ENCODE measurements at places on chromosomes 16 and 17.

DNA sequence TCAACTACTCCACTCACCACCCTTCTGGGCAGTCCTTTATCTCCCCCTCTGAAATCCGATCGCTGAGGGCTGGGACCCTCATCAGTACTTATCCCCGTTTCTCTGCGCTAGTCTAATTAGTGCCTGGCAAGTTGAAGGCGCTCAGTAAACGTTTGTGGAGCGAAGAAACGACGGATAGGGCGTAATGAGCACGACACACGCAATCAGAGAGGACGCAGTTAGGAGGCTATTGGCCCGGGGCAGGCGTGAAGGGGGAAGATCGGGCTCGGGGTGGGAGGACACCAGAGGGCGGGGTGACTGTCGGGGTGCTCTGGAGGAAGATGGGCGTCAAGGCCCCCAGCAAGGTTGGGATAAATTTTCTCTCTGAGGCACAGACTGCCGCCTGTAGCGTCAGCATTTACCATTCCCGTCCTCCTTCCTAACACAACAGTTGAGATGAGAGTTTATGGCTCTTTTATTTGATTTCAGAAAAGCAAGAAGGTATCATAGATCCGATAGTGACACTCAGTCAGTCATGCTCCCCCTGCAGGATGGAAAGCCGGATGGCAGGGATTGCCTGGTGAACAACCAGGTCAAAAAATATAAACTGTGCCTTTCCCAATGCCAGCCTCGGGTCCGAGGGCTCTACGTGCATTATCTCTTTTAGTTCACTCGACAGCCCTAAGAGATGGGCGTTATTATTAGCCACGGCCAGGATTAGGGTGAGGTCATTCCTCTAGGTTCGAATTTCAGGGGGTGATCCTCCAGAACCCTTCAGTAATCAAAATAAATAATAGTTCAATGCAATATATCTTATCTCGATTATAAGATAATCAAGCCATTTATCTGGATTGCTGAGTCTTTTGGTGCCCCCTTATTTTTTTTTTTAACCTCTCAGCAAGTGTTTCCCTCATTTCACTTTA is 9.5 kb upstream of the ARL4D start:
- DNase-seq: peak; percentile 94

DNA sequence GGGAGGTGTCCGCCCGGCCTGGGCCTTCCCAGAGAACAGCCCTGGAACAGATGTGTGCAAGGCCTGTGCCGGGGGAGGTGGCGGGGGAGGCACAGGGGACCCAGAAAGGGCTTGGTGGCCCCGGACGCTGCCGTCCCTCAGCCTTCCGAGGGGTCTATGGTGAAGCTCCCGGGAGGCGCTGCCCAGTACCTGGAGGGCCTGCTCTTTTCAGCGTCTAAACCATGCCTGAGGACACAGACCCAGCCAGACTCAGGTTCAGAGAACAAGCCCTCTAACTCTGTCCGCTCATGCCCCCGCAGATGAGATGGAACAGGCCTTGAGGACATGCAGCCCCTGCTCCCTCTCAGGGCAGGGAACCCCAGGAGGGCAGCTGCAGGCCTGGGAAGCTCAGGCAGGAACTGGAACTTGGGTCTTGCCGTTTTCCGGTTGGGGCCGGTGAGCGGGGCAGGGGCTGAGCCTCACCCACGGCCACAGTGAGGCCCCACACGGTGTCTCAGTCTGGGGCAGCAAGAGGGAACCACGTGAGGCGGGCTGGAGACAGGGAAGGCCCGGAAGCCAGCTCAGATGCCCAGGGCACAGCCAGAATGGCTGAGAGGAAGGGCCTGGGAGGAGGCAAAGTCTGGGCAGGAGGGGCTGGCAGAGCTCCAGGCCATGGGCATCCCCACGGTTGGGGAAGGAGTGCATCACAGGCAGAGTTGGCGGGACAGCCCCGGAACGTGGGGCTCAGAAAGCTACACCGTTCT is 12.5 kb downstream of the SLC16A3 start:
- DNase-seq: peak; percentile 69

DNA sequence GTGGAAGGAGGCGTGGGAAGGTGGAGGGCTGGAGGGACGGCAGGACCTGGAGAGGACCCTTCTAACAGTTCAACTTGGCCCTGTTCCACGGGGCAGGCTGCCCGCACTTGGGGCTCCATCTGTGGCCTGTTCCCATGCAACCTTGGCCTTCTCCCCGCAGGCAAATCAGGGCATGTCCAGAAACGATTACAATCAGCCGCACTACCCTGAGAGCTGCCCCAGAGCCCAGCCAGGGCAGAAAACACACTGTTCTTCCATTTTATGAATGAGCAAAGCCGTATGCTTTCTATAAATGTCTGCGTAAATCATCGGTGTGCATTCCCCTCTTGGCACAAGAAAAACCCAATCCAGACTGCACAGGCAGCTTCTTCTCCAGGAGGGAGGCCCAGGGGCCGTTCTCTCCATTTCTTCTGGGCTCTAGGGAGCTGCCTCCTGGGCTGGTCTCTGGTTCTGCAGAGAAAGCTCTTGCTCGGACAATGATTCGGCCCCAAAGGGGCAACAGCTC is 228.7 kb downstream of the SOX9 start:
- no peak for DNase-seq

DNA sequence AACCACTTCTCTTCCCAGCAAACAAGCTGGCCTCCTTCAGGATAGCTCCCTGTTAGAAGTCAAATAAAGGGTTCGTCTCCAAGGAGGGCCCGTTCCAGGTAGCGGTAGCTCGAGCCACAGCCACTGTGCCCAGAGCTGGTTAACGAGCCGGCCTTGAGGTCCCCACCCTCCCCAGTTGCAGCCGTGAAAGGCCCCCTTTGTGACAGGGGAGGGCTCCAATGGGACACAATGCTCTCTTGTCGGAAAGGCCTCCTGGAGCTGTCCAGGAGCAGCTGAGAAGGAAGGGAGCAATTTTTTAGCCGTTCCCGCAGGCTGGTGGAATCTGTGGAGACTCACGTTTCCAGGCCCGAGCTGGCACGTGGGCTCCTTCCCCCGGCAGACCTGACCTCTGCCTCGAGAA is 29.9 kb upstream of the FOXF1 start:
- DNase-seq: no peak

DNA sequence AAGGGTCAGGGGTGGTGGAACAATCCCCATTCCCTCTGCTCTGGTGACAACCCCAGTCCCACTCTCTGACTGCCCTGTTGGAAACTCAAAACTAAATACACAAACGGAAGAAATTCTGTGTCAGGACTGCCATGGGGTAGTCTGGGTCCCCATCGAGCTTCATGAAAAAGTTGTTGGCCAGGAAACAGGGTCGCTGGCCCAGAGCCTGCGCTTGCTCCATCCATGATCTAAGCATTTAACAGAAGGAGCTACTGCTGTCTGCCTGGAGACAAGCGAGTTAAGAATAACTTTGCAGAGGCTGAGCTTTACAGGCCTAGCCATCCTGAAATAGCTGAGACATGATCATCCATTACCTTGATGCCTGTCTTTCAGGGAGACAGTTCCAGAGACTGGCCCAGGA is 32.4 kb upstream of the MYH10 start:
- no peak for DNase-seq

- peak; percentile 73 for DNase-seq
Observed at GRCh38 chr17:40516581-40517285, 15.3 kb upstream of the TNS4 start.

GRCh38 chr16:48335961-48336360 is 49.3 kb downstream of the SIAH1 start:
- DNase-seq: no peak

All from stomach (tissue), 19 donors.